ENCODE measurements at places on chromosomes 5 and 9.

GRCh38 chr9:79664375-79664831 lies 92.6 kb downstream of the TLE4 start:
- DNase-seq, result no peak

- no peak for DNase-seq
Observed at GRCh38 chr5:87340716-87341115, 72.0 kb downstream of the CCNH start.

- no peak for DNase-seq
Observed at GRCh38 chr5:97000391-97000790, 64.5 kb downstream of the LNPEP start.

DNA sequence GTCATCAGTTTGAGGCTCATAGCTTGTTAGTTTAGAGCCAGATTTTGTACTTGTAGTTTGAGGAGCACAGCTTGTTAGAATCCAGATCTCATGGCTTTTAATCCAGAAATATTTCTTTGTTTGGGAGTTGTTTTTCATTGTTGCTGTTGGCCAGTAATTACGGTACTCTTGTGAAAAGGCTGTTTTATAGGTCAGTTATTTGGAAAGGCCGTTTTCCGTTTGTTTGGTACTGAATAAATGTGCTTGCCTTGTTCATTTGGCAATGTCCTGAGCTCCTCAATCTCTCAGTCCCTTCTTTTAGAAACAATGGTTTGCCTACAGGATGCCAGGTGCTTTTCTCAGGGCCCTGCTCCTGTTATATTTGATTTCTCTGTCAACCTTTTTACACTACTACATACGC lies 4.5 kb upstream of the MOB3B start:
- no peak for DNase-seq

DNA sequence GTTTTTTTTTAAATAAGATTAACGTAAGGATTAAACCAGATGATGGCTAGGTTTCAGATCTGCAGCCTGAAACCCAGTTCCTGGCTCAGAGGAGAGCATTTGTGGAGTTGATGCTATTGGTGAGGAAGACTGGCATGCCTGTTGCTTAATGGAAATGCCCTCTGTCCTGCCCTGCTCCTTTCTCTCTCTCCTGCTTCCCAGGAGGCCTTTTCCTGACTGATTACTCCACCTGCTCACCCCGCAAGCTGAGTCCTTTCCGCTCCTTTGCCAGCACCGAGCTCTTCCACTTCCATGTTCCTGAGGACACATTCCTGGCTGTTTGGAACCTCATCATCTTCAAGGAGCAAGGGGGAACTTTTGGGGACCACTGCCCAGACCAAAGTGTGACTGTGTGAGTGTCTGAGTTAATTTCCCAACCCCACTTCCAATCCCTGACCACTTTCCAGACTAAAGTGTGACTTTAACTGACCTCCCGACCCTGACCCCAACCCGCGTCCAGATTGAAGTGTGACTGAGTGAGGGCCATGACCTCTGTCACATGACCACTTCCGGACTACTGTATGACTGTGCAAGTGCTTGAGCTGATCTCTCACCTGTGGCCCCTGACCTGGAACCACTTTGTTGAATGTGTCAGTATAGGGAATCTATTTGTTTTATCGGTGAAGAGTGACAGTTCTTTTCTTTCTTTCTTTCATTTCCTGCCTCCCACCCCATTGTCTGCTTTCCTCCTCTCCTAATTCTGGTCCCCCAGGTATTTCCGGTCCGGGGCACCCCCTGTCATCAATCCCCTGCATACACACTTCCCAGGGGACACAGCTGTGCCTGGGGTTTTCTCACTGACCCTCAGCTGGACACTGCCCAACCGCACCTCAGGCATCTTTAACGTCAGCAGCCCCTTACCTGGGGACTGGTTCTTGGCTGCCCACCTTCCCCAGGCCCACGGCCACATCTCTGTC lies 5.5 kb downstream of the TMEM8B start:
- DNase-seq, result no peak

- DNase-seq, result no peak
Observed at GRCh38 chr9:109478051-109478563, 20.0 kb downstream of the PTPN3 start.

DNA sequence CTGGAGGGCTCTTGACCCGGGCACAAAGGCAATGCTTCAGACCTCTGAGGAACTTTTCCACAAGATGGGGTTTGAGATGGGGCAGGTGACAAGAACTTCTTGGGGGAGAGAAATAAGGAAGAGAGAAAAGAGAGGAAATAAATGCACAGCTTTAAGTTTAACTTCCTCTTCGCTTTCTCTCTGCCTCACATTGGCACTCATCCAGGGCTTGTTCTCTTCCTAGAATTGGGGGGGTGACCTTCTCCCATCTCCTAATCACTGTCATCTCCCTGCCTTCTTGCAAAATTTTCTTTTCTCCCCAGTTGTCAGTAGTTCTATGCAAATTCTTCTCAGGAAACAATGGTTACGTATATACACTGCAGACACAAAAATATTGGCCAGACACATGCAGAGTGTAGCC lies 19.1 kb upstream of the ADCY2 start:
- DNase-seq, result no peak

DNA sequence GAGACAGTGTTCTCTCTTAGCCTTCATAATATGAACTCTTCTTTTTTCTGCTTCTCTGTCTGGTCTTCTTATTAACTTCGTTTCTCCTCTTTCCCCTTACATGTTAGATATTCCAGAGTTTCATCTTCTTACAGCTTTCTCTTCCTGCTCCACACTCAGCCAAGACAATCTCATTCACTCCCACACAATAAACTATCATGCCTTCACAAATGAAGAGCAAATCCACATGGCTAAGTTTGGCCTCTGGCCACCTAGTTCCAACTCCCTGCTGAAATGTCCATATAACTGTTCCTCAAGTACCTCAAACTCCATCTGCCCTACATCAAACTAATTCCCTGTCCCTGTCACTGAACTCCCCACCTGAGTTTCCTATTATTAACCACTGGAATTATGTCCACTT lies 18.4 kb downstream of the IL33 start:
- DNase-seq, result no peak

DNA sequence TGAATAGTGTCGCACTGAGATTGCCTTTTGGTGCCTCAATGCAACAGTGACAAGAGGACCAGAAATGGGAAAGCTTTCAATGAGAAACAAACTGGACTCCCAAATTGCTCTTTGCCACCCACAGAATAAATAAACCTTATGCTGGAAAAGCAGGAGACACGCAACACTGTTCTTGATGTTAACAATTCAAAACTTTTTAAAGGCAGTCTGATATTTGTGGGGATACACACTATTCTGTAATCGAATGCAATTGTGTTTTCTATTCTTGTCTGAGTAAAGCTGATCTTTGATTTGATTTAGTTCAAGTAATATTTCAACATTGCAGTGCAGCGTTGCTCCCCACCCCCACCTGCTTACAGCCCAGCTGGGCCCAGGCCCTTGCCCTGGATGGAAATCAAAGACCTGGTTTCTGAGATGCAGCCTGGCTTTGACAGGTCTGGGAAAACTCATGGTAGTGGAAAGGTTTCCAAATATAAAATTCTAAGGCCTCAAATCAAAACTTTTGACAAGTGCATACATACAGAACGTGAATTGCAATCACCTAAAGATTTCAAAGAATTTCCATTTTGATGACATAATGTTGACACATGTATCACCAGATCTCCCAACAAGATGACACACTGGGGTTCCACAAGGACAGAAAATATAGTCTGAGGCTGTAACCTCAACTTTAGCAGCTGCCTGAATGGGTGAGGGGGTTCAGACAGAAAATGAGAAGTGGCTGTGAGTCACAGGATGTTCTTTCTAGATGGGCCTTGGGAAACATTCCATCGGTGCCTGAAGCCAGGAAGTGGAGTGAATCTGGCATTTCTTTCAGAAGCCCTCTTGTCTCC lies 55.1 kb downstream of the ABCA1 start:
- DNase-seq, result no peak

- DNase-seq, result no peak
Observed at GRCh38 chr9:93247892-93248291, 64.0 kb downstream of the WNK2 start.

GRCh38 chr5:77140350-77140749 lies 53.3 kb upstream of the ZBED3 start:
- no peak for DNase-seq

GRCh38 chr9:21104787-21105186 lies 27.0 kb upstream of the IFNB1 start:
- no peak for DNase-seq

- no peak for DNase-seq
Observed at GRCh38 chr5:157025093-157025698, 33.7 kb downstream of the HAVCR1 start.

DNA sequence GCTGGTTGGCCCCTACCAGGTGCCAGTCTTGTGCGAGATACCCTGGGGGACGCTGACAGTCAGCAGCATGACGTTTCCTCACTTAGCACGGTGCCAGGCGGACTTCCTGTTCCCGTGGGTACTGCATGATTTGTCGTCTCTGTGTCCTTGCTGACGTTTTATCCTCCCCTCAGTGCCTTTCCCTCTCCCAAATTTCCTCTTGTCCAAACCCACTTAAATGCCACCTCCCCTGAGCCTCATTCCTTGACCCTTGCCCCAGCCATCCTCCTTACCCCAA lies 60.6 kb upstream of the SAP30L start:
- DNase-seq, result no peak

DNA sequence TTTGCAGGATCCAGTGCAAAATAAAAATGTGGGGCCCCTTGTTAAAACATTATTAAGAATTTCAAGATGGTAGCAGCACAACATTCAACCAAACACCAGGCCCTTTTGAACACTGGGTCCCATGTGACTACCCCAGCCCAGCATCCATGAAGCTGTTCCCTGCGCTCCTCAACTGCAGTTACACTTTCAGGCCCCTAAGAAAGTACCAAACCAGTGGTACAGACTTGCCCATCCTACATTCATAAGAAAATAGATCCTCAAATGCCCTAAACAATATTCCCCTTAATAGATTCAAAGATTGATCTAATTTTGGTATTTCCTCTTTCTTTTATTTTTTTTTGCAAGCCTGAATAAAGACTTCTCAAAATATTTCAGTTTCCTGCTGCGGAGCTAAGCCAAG lies 201.7 kb downstream of the EFNA5 start:
- no peak for DNase-seq

Data from NCI-H187 (cell line).